H7 (cell line): ENCODE measurements at places on chromosomes 11 and 22. TPM values are rescaled to one million over a fixed set of nuclear protein-coding genes. Genes with fewer than 3 reads are reported as not detected.

GRCh38 chr22:25085930-25086901 is 113.4 kb upstream of the CRYBB3 start:
- no peak for DNase-seq

- peak; percentile 94 for DNase-seq
These were observed 944 bp downstream of the C11orf86 start for GRCh38 chr11:66976028-66976467.

DNA sequence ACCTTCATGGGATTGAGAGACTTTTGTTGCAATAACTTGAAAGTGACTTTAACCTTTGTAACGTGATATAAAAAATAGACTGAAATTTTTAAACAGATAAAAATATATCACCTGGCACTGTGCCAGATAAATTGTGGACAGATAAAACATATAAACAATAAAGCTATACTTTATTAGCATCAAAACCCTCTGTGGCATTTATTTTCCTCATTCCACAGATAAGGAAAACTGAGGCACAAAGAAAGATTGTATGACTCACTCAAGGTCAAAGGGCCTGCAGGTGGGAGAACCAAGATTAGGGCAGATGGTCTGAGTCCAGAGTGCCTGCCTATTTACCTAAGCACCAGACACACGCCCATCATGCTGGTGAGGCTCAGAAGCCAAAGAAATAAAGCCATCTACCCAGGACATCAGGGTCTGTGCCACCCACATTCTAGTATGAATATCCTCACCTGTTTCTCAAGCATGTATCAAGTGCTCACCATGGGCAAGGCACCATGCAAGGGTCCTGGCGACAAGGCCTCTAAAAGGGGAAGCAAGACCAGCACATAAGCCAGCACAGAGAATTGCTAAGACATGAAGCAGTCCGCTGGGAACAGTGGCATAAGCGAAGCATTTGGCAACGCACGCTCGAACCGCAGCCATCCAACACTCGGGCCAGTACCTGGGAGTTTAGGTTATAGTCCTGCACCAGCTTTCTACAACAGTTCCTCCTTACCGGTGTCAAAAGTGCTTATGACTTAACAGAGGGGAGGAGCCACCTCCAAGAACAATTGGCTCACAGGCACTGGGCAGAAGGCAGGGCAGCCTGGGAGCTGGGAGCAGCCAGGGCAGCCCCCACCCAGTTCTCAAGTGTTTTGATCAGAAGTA is 17.6 kb downstream of the MYH9 start:
- DNase-seq, result peak; percentile 58

Gene SCGB1D2
- not detected in 2 replicates for total RNA-seq

DNA sequence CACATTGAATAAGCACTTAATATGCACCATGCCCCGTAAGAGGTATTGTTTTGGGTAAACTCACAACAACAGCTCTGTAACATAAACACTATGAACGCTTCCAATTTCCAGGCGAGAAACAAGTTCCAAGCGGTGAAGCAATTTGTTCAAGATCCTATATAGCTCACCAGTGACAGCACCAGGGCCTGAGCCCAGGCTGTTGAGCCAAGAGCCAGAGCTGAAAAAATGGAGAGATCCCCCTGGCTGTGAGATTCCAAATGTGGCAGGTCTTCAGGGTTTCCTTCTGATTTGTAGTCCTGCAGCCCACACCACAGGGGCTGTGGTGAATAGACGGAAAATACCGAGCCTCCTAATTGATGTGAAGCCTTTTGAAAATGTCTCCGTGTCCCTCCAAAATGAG is 268.0 kb upstream of the KIRREL3 start:
- no peak for DNase-seq

GRCh38 chr11:24344222-24344621 is 152.6 kb upstream of the LUZP2 start:
- peak; percentile 3 for DNase-seq

- no peak for DNase-seq
These were observed 26.8 kb upstream of the TSKU start for GRCh38 chr11:76756341-76756741.

- no peak for DNase-seq
These were observed 2.4 kb downstream of the LGR4 start for GRCh38 chr11:27470166-27470565.

- peak; percentile 5 for DNase-seq
These were observed 79.0 kb downstream of the AASDHPPT start for GRCh38 chr11:106156290-106156937.

DNA sequence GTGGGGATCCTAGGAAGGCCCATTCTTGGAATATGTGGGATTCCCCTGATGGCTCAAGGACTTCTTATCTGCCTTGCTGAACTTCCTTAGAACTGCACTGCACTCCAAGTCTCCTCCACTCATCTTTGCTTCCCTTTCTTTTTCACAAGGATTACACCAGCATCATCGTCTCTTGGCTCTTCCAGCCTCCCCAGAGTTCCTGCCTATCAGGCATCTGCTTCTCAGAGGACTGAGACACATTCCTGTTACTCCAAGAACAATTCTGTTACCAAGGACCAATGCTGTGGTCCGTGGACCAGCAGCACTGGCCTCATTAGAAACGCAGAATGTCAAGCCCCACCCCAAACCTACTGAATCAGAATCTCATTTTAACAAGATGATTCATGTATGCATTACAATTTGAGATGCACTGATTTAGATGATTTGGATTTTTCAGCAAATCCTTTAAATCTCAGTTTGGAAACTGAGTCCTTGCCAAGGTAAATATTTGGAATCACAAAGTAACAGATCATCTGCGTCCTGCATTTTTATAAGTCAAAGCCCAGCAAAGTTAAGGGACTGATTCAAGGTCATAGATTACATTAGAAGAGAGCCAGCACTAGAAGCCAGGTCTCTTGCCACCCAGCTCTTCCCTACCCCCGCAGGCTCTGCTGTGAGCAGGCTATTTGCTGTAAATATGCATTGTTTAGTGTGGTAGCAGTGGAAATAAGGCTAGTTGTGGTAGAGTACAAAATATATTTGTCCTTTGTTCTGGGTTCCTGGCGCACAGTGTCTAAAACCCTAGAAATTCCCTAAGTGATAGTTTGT is 110.9 kb downstream of the SWAP70 start:
- no peak for DNase-seq

Gene MMP7
- total RNA-seq, result not detected in 2 replicates

DNA sequence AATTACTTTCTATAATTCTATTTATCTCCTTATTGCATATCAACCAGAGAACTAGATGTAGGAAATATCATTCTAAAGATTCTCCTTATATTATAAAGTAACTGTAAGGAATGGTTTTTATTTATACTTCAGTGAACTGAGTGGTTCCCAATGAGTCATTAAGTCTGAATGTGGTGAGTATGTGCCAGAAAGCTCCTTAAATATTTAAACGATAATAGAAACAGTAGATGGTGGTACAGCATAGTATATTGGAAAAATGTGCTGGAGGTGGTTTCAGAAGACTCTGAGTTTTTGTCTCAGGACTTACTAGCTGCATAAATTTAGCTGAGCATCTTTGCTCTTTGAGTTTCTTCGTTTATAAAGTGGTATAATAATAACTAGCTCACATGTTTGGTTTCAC is 653.5 kb downstream of the FAM181B start:
- DNase-seq, result no peak

GRCh38 chr11:70586261-70587074 is 188.1 kb downstream of the CTTN start:
- DNase-seq, result no peak

DNA sequence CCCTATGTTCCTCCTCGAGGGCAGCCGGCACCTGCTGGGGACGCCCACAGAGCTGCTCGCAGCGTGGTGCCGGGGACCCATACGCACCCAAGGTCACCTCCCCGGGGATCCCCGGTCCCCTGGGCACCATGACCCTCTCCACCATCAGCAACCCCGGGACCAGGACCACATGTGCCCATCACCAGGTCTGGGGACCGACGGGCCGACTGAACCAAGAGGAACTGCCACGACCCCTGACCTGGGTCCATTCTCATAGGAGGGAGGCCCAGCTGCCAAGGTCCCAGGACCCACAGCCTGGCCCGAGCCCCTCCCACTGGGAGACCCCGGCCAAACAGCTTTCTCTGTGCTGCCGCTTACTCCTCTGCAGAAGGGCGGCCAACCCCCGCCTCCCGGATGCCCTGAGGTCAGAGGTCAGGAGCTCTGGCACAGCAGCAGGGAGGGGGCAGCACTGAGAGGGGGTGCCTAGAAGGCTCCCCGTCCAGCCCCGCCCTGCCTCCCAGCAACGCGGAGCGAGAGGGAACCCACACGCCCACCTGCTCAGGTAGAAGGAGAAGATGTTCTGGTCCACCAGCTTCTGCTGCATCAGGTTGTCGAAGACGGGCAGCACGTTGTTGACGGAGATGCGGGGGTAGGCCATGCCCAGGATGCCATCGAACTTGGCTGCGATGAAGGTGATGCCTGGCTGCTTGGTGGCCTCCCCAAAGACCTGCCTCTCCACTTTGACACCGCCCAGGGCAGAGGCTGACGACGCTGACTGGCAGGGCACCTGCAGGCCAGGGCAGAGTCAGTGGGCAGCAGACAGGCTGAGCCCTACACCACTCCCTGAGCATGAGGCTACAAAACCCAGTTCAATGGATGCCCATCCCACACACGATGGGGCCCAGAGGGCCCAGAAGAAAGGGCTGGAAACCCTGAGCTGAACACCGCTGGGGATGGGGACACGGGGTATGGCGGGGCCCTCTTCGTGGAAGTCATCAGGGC is 6.6 kb downstream of the CTSD start:
- peak; percentile 70 for DNase-seq

DNA sequence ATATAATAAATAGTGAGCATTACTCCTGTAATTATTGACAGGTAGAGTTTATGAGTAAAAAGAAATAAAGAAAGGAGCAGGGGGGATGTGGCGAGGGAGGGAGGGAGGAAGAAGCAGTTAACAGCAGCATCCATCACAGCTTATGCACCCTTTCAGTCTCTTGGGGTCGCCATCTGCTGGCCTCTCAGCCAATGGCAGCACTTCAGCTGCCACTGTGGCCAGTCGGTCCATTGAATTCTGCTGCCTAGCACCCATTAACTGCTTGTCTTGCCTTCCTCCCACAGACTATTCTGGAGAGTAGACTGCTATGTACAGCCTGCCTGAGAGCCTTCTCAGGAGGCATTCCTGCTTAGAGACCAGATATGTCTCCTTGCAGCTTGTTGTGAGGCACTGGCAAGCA is 388.3 kb downstream of the TENM4 start:
- peak; percentile 51 for DNase-seq

Gene ALX4
- not detected in 2 replicates for total RNA-seq

Gene MS4A12
- total RNA-seq, result not detected in 2 replicates

DNA sequence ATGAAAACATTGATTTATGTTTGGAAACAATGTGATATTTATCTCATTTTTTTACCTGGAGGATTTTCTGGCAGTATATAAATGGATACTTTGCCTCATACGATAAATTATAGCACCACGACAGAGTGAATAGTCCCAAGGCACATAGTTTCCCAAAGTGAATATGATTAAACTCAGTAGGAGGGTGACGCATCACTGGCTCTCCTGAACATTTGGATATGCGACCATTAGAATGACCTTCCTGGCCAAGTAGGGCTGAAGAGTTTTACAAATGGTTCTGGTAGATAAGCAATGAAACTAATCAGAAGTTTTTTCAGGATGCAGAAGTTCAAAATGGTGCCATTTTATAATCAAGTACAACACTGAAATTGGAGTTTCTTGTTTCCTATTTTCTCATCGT is 397.7 kb downstream of the AASDHPPT start:
- DNase-seq, result no peak

- no peak for DNase-seq
These were observed 47.8 kb downstream of the ARHGAP42 start for GRCh38 chr11:100734743-100735527.

DNA sequence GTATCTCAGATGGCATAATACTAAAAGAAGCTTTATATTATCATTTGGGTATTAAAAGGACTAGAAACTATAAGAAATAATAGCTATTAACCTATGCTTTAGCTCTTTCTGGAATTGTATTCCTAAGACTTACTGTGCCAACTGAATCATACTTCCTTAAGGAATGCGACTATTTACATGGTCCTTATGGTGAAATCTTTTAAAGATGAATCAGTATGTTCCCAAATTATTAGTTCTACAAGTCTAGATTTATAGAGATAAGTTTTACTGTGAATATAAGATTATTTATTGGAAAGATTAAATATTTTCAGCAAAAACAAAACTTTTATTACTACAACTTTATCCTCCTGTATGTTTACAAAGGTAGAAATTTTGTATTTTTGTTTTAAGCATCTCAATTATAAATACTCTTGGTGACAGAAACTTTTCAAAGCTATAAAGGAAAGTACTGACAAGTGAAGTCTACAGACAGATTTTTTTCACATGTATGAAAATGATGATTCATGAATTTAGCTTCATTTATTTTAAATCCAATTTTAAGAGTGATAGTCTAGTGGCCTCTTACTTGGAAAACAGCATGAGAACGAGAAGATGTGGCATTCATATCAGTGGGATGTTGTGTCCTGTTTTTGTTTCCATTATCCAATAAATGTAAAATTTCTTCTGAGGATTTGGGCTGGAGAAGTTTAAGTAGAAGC is 17.8 kb downstream of the KIF18A start:
- no peak for DNase-seq

DNA sequence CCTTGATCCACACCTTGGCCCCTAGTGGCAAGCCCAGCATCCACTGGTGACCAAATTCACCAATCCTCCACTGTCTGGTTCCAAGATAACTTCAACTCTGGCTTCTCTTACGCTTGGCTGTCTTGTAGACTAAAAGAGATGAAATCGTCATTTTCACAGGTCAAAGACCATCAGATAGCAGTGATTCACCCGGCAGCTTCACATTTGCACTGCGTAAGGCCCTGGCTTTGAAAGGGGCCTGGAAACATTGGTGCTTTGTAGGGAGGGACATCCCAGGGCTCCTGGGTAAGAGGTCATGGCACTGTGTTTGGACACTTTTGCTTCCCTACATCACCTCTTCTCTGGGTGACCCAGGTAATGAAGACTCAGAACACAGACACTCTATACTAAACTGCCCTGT is 30.1 kb upstream of the FADD start:
- DNase-seq, result no peak

DNA sequence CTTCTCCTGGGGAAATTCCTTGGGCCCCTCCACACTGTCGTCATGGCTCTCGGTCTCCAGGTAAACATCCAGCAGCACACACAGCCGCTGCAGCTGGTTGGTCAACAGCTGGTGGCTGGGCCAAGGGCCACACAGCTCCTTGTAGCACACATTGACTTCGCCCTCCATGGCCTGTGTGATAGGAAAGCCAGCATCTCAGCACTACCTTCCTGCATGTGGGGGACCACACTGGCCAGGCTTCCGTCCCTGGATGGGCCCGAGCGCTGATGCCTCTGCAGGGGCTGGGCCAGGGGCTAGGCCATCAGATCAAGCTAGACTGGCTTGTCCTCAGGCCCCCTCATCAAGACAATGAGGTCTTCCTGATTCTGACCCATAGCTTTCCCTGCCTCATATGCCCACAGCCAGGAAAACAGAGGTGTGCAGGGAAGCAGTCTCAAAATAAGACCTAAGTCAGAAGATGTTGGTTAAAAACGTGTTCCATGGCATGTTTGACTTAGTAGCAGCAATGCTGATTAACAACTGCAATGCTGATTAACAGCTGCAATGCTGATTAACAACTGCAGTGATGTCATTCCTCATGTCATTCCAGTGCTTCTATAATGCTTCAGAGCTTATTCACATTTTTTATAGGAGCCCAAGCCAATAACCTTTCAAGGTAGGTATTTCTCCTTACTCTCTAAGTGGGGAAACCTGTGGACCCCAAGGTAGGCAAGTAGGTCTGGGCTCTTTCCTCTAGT is 31.3 kb downstream of the NEFH start:
- no peak for DNase-seq

- DNase-seq, result no peak
These were observed 3.5 kb upstream of the FOXRED2 start for GRCh38 chr22:36510384-36510783.

GRCh38 chr11:44371706-44372105 is 61.8 kb upstream of the ALX4 start:
- no peak for DNase-seq

- DNase-seq, result no peak
These were observed 19.2 kb downstream of the KCTD17 start for GRCh38 chr22:37070744-37071143.
